Activated naive CD4-positive, alpha-beta T cell treated with anti-CD3 and anti-CD28 coated beads for 36 hours (primary cell): ENCODE measurements at places on chromosomes 3 and 15. TPM values are rescaled to one million over a fixed set of nuclear protein-coding genes. Genes with fewer than 3 reads are reported as not detected.

DNA sequence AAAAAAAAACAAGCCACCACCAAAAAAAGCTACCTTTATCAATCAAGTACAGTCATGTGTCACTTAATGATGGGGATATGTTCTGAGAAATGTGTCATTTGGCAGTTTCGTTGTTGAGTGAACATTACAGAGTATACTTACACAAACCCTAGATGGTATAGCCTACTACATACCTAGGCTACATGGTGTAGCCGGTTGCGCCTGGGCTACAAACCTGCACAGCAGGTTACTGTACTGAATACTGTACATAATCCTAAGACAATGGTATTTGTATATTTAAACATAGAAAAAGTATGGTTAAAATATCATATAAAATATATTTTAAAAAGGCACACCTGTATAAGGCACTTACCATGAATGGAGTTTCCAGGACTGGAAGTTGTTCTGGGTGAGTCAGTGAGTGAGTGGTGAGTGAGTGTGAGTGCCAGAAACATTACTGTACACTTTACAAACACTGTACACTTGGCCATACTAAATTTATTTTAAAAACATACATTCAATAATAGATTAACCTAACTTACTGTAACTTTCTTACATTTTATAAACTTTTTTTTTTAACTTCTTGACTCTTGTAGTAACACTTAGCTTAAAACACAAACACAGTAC is 25.9 kb upstream of the JMJD7 start:
- DNase-seq, result no peak
- no peak overlapping the region for H3K27ac ChIP-seq
- peaks cover 4% of the 10 kb centered on the region for H3K36me3 ChIP-seq
- H3K4me1 ChIP-seq, result peaks cover 14% of the 10 kb centered on the region
- H3K27me3 ChIP-seq, result no peaks in the 10 kb centered on the region

DNA sequence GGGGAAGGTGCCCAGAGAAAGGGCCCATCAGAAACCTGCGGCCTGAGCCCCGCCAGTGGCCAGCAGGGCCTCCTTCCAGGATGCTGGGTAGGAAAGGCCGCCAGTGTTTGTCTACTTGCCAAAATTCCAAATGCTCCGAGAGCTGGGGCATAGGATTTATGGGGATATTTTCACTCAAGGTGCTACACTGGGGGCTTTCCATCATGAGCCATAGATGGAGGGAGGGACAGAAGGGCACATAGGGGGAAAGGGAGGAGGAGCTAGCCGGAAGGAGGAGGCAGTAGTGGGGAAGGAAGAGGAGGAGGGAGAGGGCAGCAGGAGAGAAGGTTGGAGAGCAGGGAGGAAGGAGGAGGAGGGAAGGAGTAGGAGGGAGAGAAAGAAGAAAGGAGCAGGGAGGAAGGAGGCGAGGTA is 494.7 kb upstream of the PROK2 start:
- no peaks in the 10 kb centered on the region for H3K27me3 ChIP-seq
- peaks cover 5% of the 10 kb centered on the region for H3K4me1 ChIP-seq
- no peak overlapping the region for H3K27ac ChIP-seq
- H3K4me3 ChIP-seq, result no peak overlapping the region

GRCh38 chr15:83092309-83092976 is 15.0 kb upstream of the TM6SF1 start:
- no peaks in the 10 kb centered on the region for H3K27me3 ChIP-seq
- no peak overlapping the region for H3K4me3 ChIP-seq
- H3K27ac ChIP-seq, result peak overlapping the region; percentile 37
- H3K36me3 ChIP-seq, result no peaks in the 10 kb centered on the region
- H3K4me1 ChIP-seq, result peaks cover 8% of the 10 kb centered on the region

The XYLB gene
- total RNA-seq, result 2.8 TPM

- peaks cover 3% of the 10 kb centered on the region for H3K27me3 ChIP-seq
- H3K36me3 ChIP-seq, result no peaks in the 10 kb centered on the region
- no peaks in the 10 kb centered on the region for H3K4me1 ChIP-seq
- no peak overlapping the region for H3K4me3 ChIP-seq
Observed at GRCh38 chr3:18246336-18247060, 178.6 kb downstream of the SATB1 start.

DNA sequence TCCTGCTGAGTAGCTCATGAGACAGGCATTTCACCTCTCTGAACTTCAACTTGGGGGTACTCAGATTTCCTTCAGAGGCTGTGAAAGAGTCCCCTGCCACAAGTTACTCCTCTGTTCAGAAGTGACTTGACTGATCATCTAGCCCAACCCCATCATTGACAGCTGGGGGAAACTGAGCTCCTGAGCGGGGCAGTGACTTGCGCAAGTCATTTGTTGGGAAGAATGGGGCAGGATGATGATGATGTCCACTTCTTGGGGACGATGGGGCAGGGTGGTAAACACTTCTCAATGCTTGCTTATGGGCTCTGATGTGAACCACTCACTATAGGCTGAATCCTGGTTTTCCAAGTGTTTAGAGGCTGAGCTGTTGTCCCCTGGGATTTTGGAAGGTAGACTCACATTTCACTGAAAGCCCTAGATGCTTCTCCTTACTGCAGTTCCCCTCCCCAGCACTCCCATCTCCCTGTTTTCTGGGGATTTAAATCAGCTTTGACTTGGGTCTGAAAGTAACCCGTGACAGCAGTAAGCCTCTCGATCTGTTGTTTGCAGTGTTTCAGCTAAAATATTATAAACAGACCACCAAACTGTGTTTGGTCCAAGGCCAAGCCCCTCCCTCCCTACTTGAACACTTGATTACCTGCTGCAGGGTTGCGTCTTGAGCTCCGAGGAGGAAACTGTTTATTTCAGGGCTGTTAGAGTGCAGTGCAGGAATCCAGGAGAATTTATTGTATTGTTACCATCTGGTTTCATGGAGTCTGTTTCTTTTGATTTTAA is 25.1 kb downstream of the SMAD3 start:
- H3K4me1 ChIP-seq, result peaks cover 64% of the 10 kb centered on the region
- H3K36me3 ChIP-seq, result peaks cover 12% of the 10 kb centered on the region
- H3K4me3 ChIP-seq, result no peak overlapping the region
- H3K27me3 ChIP-seq, result no peaks in the 10 kb centered on the region

GRCh38 chr3:181913254-181913653 is 201.5 kb downstream of the SOX2 start:
- no peak overlapping the region for H3K4me3 ChIP-seq
- H3K27ac ChIP-seq, result no peak overlapping the region
- DNase-seq, result no peak
- H3K27me3 ChIP-seq, result no peaks in the 10 kb centered on the region
- no peaks in the 10 kb centered on the region for H3K36me3 ChIP-seq

The ANKUB1 gene
- not detected for total RNA-seq

GRCh38 chr15:85073556-85074194 is 92.0 kb downstream of the PDE8A start:
- H3K4me3 ChIP-seq, result no peak overlapping the region
- H3K36me3 ChIP-seq, result peaks cover 29% of the 10 kb centered on the region
- H3K4me1 ChIP-seq, result peaks cover 22% of the 10 kb centered on the region
- H3K27me3 ChIP-seq, result no peaks in the 10 kb centered on the region
- DNase-seq, result peak; percentile 64

DNA sequence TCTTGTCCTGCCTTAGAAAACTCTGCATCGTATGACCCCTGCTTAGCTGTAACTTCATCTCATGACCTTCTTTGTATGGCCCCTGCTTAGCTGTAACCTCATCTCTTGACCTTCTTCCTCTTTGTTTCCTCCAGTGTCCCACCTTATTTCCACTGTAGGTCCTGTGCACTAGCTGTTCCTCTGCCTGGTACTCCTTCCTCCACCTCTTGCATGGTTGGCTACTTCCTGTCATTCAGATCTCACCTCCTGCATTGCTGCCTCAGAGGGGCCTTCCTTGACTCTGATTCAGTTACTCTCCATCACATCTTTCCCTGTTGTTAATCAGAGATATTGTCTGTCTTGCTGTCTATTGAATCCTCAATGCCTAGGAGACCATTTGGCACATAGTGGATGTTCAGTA is 63.2 kb downstream of the PDE8A start:
- no peaks in the 10 kb centered on the region for H3K27me3 ChIP-seq
- H3K27ac ChIP-seq, result no peak overlapping the region
- no peak overlapping the region for H3K4me3 ChIP-seq
- DNase-seq, result no peak
- no peaks in the 10 kb centered on the region for H3K36me3 ChIP-seq

The LRRC31 gene
- not detected for total RNA-seq

- peaks cover 35% of the 10 kb centered on the region for H3K36me3 ChIP-seq
- no peak overlapping the region for H3K4me3 ChIP-seq
- no peaks in the 10 kb centered on the region for H3K27me3 ChIP-seq
- DNase-seq, result no peak
- H3K27ac ChIP-seq, result no peak overlapping the region
- no peaks in the 10 kb centered on the region for H3K4me1 ChIP-seq
Observed at GRCh38 chr3:32147509-32147908, 41.1 kb downstream of the GPD1L start.

The TMCO5A gene
- total RNA-seq, result not detected

- H3K4me1 ChIP-seq, result no peaks in the 10 kb centered on the region
- DNase-seq, result no peak
- H3K27ac ChIP-seq, result no peak overlapping the region
- H3K27me3 ChIP-seq, result no peaks in the 10 kb centered on the region
Observed at GRCh38 chr3:123805504-123805903, 78.6 kb downstream of the MYLK start.

DNA sequence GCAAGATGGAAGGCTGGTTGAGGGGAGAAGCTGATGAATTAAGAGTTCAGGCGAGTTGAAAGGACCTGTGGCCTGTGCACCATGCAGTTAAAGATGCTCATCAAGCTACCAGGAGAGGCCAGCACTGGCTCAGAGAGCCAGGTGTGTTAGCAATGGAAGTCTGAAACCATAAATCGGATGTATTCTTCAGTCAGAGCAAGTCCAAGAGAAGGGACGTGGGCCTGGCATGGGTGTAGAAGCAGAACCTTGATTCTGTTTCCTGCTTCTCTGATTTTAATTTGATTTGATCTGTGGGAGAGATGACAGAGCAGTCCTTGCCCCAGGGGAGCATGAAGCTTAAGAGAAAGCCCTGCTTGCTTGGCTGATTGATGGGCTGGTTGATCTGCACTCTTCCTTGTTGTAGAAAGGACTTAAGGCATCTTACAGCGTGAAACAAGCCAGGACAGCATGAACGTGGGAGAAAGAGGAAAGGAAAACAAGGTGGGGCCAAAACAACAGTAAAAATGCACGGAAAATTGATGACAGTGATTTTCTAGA is 10.9 kb downstream of the TM6SF1 start:
- H3K27ac ChIP-seq, result no peak overlapping the region
- DNase-seq, result no peak
- H3K4me1 ChIP-seq, result no peaks in the 10 kb centered on the region
- no peaks in the 10 kb centered on the region for H3K27me3 ChIP-seq
- no peaks in the 10 kb centered on the region for H3K36me3 ChIP-seq

DNA sequence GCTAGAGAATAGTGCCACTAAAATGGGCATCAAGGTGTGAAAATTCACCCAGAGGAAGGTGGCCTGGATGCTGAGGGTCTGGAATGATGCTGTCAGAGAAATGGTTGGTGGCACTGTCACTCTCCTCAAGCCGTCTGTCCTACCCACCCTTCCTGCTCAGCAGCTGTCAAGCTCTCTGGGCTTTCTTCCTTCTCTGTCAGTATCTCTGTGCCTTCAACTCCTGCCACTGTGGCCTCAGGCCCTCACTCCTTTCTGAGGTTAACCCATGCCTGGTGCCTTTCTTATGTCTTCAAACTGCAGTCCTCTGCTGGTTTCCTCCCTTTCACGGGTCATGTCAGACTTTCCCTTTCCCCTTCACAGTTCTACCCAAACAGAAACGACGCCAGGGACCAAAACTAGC is 4.4 kb downstream of the MYO5C start:
- peaks cover 23% of the 10 kb centered on the region for H3K27me3 ChIP-seq
- no peaks in the 10 kb centered on the region for H3K4me1 ChIP-seq
- no peak for DNase-seq
- no peak overlapping the region for H3K27ac ChIP-seq
- H3K36me3 ChIP-seq, result no peaks in the 10 kb centered on the region

The HAPLN3 gene
- total RNA-seq, result 103 TPM

The SCN5A gene
- 0.31 TPM for total RNA-seq

DNA sequence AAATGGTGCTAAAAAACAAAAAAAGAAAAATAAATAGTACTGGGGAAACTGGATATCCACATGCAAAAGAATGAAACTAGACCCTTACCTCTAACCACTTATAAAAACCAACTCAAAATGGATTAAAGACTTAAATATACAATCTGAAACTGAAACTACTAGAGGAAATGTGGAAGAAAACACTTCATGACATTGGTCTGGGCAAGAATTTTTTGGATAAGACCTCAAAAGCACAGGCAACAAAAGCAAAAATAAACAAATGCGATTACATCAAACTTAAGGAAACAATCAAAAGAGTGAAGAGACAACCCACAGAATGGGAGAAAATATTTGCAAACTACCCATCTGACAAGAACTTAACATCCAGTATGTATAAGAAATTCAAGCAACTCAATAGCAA is 6.4 kb downstream of the IFT57 start:
- H3K27me3 ChIP-seq, result no peaks in the 10 kb centered on the region
- H3K4me3 ChIP-seq, result no peak overlapping the region
- H3K4me1 ChIP-seq, result peaks cover 29% of the 10 kb centered on the region
- no peak for DNase-seq
- peaks cover 27% of the 10 kb centered on the region for H3K36me3 ChIP-seq

The CADPS gene
- total RNA-seq, result not detected

- H3K4me3 ChIP-seq, result no peak overlapping the region
- H3K27ac ChIP-seq, result no peak overlapping the region
- DNase-seq, result no peak
- H3K36me3 ChIP-seq, result no peaks in the 10 kb centered on the region
- H3K4me1 ChIP-seq, result no peaks in the 10 kb centered on the region
Observed at GRCh38 chr15:94130504-94130903, 100.9 kb upstream of the MCTP2 start.

GRCh38 chr3:134918441-134918840 is 123.4 kb downstream of the EPHB1 start:
- DNase-seq, result no peak
- no peaks in the 10 kb centered on the region for H3K36me3 ChIP-seq
- H3K4me1 ChIP-seq, result no peaks in the 10 kb centered on the region
- no peak overlapping the region for H3K4me3 ChIP-seq
- H3K27ac ChIP-seq, result no peak overlapping the region

The IMPG2 gene
- 0.07 TPM for total RNA-seq

- H3K27me3 ChIP-seq, result peaks cover 2% of the 10 kb centered on the region
- peaks cover 10% of the 10 kb centered on the region for H3K4me1 ChIP-seq
- no peak overlapping the region for H3K4me3 ChIP-seq
- H3K36me3 ChIP-seq, result no peaks in the 10 kb centered on the region
- H3K27ac ChIP-seq, result no peak overlapping the region
Observed at GRCh38 chr3:188905547-188905946, 266.2 kb upstream of the TPRG1 start.

GRCh38 chr3:51559961-51560360 is 21.4 kb downstream of the RAD54L2 start:
- H3K4me1 ChIP-seq, result peaks cover 3% of the 10 kb centered on the region
- no peak for DNase-seq
- H3K27ac ChIP-seq, result no peak overlapping the region
- H3K4me3 ChIP-seq, result no peak overlapping the region
- H3K27me3 ChIP-seq, result no peaks in the 10 kb centered on the region

- H3K27me3 ChIP-seq, result peaks cover 5% of the 10 kb centered on the region
- H3K4me3 ChIP-seq, result no peak overlapping the region
- no peaks in the 10 kb centered on the region for H3K36me3 ChIP-seq
- DNase-seq, result no peak
Observed at GRCh38 chr3:197019535-197019934, 10.1 kb downstream of the MELTF start.
